ENCODE measurements at places on chromosomes 5 and 9. TPM values are rescaled to one million over a fixed set of nuclear protein-coding genes. Genes with fewer than 3 reads are reported as not detected.

- no peak for DNase-seq
These were observed 76.6 kb upstream of the XPA start for GRCh38 chr9:97773723-97774122.

DNA sequence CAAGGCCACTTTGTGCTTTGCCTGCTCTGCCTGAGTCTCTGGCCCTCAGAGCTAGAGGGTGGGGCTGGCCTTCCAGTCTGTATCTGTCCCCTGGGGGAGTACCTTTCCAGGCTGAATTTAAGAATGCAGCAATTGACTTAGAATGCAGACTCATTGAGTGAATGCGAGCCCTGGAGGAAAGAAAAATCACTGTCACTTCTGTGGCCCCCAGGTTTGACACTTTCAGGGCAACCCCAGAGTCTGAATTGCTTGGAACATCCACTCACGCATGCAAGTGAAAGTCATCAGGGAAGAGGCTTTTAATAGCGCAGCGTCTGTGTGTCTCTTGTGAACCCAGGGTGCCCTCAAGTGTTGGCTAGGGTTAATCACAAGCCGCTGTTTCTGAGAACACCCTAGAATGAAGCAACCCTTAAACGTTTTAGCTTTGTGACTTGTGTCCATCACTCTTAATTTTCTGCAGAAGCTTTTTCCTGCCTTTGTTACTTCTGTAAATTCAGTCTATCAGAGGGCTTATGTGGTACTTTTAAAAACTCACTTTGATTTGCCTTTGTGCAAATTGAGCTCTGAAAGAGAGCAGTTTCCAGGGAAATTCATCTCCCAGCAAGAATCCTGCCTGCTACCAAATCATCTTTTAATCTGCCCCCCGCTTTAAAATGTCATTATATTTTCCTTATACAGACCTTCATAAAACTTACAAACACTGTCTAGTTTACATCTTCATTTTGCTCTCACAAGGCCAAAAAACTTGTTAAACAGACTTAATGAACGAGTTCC is 146.8 kb upstream of the IQGAP2 start:
- peak; percentile 67 for DNase-seq

DNA sequence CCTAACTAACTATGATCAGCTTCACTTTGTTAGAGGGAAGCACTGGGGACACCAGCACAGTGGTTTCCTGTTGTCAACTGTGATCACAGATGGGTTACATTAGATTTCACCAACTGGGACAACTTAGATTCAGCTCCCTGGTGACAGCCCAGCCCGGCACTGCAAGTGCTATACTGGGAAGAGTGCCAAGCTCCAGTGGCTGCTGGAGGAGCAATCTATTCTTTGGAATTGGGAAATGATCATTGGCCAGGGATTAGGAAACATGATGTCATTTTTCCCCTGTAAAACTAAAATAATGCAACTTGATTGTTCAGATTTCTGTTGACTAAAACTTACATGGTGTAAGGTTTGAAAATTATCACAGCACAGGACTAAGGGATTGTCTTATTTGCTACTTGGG is 33.2 kb downstream of the PTGR1 start:
- no peak for DNase-seq

DNA sequence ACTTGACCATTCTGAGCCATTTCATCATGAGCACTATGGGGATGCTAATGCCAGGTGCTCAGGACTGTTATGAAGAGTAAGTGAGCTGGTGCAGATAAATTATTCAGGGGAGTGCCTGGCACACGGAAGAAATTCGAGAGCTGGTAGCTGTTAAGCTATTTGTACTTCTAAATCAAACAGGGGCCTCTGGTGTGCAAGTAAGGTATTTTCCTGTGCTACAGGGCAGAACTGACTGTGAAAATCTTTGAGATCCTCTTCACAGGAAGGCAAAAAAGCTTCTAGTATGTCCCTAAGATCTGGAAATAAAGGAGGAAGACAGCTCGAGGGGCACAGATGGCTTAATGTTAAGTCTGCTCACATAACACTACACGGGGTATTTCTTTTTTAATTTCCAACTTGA is 106.3 kb upstream of the SPOCK1 start:
- DNase-seq = no peak

DNA sequence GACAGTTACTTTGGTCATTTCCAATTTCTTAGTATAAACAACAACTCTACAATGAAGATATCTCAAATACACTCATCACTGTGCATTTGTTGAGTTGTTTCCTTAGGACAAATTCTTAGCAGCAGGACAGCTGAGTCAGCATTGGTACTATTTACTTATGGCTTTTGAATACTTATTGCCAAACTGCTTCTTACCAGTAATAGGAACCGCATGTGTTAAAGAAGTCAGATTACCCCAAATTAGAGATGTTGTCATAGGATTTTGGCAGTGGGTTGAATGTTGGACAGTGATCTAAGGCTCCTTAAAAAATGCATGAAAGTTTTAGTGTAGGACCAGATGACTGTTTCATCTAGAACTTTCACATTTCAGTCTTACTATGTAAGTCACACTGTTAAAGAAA is 280.1 kb upstream of the DMRT1 start:
- no peak for DNase-seq

DNA sequence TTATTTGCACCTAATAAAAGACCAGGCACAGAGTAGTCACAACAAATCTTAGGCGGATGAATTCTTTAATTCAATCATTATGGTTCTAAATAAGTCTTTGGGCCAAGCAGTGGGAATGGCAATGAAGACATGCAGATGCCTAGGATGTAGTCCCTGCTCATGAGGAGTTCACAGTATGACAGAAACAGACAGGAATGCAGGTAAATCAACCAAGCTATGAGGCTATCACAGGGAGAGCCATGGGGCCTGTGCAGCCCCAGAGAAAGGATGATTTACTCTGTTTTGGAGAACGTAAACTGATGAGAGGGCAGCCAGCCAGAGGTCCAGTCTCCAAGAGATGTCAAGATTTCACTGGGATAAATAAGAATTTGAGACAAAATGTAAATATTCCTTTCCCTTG is 129.4 kb downstream of the TRIM32 start:
- DNase-seq = no peak

- DNase-seq = no peak
These were observed 872 bp downstream of the LIX1 start for GRCh38 chr5:97141539-97141938.

- DNase-seq = no peak
These were observed 18.1 kb downstream of the MAMDC2 start for GRCh38 chr9:70061776-70062175.

GRCh38 chr9:110123341-110124095 is 84.4 kb downstream of the C9orf152 start:
- DNase-seq = no peak

- DNase-seq = no peak
These were observed 49.6 kb downstream of the CFAP77 start for GRCh38 chr9:132459661-132460060.

DNA sequence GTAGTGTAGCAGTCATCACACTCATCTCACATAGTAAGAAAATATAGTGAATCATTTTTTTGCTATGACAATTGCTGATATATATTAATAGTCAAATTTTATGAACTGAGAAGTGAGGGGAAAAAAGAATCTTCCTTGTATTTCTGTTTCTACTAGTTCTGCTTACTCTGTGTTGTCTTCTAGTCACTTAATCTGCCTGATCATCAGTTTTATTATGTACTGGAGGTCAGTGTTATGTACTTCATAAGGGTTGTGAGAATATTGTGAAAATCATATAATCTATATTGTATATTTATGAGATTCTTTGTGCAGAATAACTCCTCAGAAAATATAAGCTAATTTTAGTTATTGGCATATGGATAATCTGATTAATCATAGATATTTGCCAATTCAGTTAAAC is 546.9 kb upstream of the RIOK2 start:
- no peak for DNase-seq

- DNase-seq = no peak
These were observed 49.9 kb upstream of the GAS1 start for GRCh38 chr9:86997156-86997555.

Gene OTULINL
- 18.9 TPM for total RNA-seq
